ENCODE measurements at places on chromosomes 4 and X.

DNA sequence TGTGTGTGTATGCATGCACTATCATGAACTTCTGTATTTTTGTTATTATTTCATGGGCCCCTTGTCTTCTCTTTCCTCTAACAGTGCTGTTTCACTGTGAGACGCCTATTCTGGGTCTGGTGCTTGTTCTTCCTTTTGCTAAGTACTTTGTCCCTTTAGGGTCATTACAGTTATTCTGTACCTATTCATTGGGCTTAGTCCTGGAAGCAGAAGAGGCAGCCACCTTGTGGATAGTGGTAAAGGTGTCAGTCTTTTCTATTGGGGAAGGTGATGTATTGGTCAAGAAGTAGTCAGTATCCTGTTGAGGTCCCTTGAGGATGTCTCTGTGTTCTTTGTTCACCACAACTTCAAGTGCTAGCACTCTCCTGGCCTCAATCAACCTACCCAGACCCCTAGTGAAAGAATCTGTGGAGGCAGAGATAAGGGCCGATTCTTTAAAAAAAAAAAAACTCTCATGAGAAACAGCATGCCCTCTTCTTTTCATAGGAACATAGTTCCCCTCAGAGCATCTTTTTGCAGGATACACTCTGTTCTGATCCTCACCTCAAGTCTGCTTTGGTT, 593.8 kb downstream of the SPRY1 start:
- no peak for DNase-seq

GRCh38 chr4:126552321-126552720, 1080.4 kb upstream of the INTU start:
- DNase-seq: no peak

- DNase-seq: no peak
Measured at GRCh38 chr4:1765409-1766072, 27.6 kb upstream of the FGFR3 start.

DNA sequence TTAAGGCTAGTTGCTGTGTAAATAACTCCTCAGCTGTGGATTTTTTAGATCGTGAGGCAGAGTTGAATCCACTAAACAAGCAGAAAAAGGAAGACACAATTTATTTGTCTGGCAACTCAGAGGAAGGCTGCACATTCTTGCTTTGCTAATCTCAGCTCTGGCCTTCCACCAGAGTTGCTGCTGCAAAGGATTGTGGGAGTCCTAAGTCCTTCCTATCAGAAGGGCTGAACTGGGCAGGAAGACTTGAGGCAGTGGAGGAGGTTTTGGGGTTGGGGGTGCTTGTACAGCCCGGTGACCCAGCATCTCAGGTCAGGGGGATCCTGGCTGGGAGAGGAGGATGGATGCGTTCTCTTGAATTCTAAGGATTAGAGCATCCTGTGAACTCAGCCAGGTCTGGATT, 11.0 kb upstream of the VSIG1 start:
- DNase-seq: no peak

GRCh38 chrX:22648281-22648680, 351.5 kb upstream of the DDX53 start:
- no peak for DNase-seq

DNA sequence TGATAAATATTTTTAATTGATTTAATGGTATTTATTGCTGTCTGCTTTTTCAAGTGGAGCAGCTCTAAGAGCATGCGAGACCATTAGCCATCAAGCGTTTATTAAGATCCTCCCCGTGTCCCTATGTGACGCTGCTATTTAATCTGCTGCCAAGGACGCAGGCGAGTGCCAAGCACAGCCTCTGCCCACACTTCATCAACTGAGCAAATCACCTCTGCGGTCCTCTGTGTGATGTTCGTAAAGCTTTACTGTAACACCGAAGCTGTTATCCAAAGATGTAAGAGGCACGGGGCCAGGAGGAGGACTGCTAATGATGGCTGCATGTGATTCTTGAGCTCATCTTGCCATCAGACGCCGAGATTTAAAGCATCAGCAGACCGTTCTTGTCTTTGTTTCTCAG, 79.5 kb downstream of the STOX2 start:
- DNase-seq: no peak

- no peak for DNase-seq
Measured at GRCh38 chr4:149441338-149441737, 374.3 kb downstream of the IQCM start.

GRCh38 chr4:28350485-28350884, 1489.8 kb downstream of the STIM2 start:
- no peak for DNase-seq

- DNase-seq: no peak
Measured at GRCh38 chrX:85109235-85109634, 105.6 kb downstream of the APOOL start.

DNA sequence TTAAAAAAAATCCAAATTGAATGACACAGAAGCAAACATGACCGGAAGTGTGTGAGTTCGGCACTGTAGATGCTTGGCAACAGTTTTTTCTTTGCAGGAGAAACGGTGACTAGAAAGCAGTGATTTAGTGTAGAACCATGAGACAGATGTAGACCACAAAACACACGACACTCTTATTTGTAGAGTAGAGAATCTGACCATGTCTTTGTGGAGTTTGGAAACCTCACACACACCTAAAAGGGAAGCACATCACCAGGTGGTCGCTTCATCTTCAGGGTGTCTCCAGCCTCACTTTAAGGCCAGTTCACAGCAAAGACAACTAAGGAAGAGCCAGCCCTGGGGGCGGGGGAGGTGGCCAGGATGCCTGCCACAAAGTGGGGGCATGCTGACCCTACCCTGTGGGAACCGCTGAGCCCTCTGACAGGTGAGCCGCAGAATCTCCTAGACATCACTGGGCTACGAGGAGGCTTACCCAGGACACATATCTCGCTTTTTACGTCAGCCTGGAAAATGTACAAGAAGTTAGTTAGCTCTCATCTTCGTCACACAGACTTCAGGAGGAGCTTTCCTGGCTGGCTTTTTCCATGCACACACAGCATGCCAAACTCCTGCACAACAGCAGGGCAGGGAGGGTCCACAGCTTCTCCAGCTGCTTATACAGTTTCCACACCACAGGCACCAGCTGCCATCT, 64.4 kb upstream of the PDLIM3 start:
- no peak for DNase-seq
